ENCODE measurements at places on chromosomes 16 and 17.

DNA sequence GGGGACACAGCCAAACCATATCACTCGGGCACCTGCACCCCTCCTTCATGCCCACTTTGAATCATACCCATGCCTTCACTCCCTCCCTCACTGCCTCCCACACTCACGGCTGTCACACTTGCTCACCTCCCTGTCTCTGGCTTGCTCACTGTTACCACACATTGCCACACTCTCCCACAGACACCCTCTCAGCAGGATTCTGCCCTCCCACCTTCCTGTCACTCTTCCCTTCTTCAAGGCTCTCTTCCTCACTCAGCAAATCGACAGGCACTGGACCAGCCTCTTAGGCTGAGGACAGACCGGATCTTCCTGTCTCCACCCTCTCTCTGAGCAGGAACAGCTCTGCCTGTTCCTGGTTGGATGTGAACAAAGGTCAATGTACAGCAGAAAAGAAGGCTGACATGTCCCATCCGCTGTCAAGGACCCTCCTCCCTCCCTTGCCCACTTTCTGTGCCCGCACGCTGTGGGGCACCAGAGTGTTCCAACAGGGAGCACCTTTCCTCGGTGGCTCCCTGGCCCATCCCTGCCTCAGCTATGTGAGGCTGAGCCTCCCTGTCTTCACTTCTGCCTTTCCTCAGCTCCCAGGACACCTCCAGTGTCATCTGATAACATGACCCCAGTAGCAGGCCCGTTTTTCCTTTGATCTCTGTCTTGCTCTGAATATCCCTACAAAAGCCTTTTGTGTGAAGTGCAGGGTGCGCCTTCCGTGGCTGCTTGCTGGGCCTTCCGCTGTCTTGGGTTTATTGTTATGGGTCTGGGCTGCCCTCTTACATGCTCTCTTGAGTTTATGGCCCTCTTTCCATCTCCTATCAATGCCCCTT is 47.0 kb downstream of the CCDC182 start:
- no peak for DNase-seq

DNA sequence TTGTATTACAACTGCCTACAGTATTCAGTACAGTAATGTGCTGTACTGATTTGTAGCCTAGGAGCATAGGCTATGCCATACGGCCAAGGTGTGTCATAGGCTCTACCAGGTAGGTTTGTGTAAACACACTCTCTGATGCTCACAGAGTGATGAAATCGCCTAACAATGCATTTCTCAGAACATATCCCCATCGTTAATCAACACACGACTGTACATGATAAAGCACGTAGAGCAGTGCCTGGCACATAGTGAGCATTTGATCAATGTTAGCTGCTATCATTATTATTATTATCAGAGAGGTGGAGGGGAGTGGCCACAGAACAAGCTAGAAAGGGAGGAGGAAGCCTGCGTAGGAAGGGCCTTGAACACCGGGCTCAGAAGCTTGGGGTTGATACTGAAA is 81.1 kb upstream of the LHX1 start:
- no peak for DNase-seq

- DNase-seq, result no peak
Measured at GRCh38 chr16:81645266-81645694, 133.8 kb upstream of the PLCG2 start.

DNA sequence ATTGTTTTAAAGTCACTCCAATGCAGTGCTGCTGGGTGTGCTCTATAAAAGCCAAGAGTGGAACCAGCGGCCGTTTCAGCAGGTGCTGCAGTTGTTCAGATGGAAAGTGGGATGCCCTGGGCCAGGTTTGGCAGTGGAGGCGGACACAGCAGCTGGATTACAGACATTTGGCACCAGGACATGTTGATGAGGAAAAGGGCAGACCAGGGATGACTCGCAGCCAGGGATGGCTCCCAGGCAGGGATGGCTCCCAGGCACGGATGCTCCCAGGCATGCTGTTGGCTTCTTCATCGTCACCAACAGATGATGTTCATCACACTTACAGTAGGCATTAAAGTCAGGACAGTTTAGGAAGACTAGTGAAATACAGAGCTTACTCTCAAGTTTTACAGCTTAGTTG is 10.0 kb downstream of the GAN start:
- DNase-seq, result no peak

DNA sequence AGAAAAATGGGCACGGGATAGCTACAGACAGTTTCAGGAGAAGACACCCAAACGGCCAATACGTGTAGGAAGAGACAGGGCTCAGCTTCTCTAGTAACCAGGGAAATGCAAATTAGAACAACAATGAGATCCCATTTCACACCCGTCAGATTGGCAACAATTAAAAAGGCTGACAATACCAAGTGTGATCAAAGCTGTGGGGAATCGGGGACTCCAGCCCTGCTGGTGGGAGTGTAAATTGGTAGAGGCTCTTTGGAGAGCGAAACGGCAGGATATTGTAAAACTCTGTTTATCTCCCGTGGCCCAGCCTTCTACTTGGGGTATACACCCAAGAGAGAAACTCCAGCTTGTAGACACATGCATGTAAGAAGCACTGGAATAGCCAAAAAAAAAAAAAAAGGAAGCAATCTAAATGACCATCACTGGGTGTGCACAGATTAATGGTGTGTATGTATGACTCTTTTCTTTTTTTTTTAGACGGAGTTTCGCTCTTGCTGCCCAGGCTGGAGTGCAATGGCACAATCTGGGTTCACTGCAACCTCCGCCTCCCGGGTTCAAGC is 27.5 kb downstream of the MYBBP1A start:
- DNase-seq, result no peak

Data from KG1 (cell line).